ENCODE measurements at places on chromosomes 12 and 14. TPM values are rescaled to one million over a fixed set of nuclear protein-coding genes. Genes with fewer than 3 reads are reported as not detected.

GRCh38 chr12:91333966-91334365, 151.3 kb upstream of the DCN start:
- DNase-seq = no peak

DNA sequence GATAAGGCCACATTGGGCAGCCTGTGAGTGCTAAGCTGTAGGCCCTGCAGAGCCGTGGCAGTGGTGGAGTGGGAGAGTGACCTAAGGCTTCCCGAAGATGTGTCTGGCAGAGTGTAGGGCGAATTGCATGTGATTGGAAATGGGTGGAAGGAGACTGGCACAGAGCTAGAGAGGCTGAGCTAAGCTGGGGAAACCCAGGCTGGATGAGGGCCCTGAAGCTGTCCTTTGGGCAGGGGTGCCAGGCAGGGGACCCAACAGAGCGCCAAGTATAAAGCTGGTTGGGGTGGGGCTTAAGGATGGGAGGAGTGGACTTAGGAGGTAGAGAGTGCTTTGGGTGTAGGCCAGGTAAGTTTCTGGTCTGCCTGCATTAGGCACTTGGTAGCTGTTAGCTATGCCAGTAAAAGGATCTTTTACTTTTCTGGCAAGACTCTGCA, 47.9 kb downstream of the WDR20 start:
- no peak for DNase-seq

GRCh38 chr14:94054936-94055335, 26.1 kb downstream of the DDX24 start:
- no peak for DNase-seq

- no peak for DNase-seq
Measured at GRCh38 chr14:56463271-56463890, 116.2 kb upstream of the TMEM260 start.

DNA sequence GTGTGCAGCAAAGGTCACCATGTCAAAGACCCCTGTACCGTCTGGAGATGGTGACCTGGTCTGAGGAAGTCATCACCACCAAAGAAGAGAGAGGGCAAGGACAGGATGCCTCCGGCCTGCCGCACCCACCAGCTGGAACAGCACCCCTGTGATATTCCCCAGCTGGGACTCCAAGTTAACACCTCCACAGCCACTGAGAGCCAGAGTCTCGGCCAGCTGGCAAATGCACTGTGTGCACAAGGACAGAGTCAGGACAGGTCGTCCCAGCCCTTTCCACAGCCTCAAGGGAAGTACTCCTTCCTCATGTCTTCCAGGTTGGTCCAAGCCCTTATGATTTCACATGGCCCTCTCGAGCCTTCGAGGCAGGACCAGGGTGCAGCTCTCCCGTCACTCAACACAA, 19.3 kb upstream of the FKBP4 start:
- DNase-seq = no peak

- no peak for DNase-seq
Measured at GRCh38 chr12:114316076-114316475, 89.9 kb downstream of the TBX5 start.

DNA sequence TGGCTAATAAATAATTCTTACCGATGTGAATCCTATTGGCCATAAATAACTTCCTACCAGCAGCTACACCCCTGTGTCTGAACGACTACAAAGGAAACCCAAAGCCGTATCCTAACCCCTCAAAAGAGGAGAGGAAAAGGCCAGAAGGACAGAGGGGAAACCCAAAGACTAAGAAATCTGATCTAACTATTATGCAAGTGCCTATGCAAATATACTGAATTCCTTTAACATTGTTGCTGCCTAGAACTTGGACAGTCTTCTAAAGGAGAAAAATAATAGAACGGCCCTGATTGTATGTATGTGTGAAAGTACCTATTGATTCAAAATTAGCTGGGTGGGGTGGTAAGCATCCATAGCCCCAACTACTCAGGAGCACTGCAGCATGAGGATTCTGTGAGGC, 997 bp downstream of the PLEKHG7 start:
- no peak for DNase-seq

- peak; percentile 21 for DNase-seq
Measured at GRCh38 chr12:4118017-4118510, 155.5 kb upstream of the CCND2 start.

DNA sequence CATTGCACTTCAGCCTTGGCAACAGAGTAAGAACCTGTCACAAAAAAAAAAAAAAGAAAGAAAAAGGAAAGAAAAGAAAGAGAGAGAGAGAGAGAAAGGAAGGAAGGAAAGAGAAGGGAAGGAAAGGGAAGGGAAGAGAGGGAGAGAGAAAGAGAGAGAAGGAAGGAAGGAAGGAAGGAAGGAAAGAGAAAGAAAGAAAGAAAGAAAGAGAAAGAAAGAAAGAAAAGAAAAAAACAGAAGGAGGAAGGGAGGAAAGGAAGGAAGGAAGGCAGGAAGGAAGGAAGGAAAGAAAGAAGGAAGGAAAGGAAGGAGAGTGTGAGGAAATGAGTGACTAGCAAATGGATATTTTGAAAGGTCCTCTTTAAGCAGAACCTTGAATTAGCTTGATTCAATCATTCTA, 13.3 kb upstream of the CMAS start:
- no peak for DNase-seq

DNA sequence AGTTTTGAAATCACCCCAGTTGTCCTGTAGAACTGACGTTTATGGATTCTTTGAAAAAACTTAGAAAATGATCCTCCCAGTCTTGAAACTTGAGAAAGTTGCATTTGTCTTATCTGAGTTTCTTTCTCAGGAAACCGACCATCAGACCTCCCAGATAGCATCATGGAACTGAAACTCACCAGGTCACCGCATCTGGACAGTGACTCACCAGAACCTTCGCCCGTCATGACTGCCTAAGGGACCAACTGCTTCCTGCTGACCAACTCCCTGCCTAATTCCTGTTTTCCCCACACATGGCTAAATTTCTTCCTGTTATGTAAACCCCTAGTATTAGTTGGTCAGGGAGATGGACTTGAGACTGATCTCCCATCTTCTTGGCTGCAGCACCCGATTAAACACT, 175.7 kb downstream of the RIMBP2 start:
- DNase-seq = no peak

- DNase-seq = no peak
Measured at GRCh38 chr14:106216679-106217078, 690.3 kb downstream of the TMEM121 start.

- DNase-seq = no peak
Measured at GRCh38 chr12:78375461-78375860, 489.1 kb upstream of the SYT1 start.

- DNase-seq = no peak
Measured at GRCh38 chr14:77559381-77559780, 57.1 kb downstream of the SPTLC2 start.

DNA sequence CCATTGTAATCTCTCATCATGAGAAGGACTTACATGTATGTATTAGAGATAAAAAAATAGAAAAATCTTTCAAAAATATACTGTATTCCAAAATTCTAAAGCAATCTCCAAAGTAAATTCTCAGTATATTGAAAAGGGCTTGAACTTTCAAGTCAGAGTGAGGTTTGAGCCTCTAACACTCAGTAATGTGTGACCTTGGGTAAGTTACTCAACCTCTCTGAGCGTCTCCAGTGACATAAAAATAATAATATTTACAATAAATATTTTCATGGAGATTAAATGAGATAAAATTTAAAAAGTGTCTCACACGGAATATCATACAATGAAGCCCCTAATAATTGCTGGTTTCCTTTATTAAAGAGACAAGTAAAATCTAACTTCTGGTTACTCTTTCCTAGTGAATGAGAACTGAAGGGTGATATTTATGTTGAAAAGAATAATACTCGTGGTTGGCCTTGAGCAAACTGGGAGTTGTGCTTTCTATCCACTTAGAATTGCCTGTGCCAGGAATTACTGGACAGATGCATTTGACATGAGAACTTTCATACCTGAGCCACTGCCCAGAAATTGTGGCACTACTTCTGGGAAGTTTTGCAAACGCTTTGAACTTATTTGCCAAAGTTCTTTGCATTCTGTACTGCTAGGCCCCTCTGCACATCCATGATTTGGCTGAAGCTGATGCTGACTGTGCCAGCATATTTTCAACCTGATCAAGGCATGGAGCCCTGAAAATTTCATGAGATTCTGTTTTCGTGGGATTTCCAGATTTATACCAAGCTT, 933.7 kb downstream of the GALC start:
- DNase-seq = no peak

- DNase-seq = no peak
Measured at GRCh38 chr14:58805605-58806409, 168.0 kb downstream of the DACT1 start.

- DNase-seq = no peak
Measured at GRCh38 chr14:32622742-32623141, 293.6 kb downstream of the AKAP6 start.

GRCh38 chr12:10395390-10395998, 5.7 kb upstream of the KLRK1 start:
- DNase-seq = no peak

DNA sequence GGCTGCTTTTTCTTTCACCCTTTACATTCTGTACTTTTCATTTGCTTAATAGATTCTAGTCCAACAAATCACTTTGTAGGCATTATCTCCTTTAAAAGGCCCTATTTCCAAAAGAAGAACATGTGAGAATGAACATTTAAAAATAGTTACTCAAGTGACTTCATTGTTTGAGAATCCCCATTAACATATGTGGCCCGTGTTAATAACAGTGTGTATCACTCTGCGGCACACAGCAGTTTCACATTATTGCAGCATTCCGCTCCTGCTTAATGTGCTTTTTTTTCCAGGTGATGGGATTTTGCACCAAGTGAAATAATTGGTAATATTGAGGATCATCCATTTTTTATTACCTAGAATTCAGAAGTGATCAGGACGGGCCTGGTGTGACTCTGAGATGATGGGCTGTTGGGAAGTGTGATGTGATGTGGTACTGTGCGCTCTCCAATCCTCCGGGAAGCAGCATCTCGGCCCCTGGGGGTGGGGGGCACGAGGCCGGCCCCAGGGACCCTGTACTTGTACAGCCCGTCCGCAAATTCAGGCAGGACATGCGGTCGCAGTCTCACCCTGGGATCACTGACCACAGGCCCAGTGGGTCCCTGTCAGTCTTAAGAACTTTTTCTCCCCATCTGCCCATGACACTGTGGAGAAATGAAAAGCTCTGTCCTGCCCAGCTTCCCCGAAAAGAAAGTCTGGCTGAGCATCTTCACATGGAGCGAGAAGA, 32.9 kb downstream of the SLC15A4 start:
- DNase-seq = no peak

- no peak for DNase-seq
Measured at GRCh38 chr14:30296931-30297405, 262.0 kb upstream of the G2E3 start.

DNA sequence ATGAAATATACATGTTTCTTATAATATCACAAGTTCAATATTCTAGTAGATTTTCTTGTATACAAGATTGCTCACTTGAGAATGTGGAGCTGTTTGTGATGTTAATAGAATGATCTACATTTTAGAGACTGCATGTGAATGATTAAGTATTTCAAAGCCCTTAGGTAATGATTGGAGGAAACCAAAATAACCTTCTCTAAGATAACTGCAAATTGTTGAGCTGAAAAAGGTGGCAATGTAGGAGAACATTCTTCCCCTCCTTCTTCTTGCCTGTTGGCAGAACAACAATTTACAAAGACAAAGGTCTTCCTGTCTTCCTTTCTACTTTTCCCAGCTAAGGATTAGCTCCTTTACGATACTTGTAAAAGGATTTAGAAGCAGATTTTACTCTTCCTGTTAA, 2.0 kb upstream of the CLEC6A start:
- no peak for DNase-seq

- DNase-seq = no peak
Measured at GRCh38 chr14:91307652-91308051, 63.1 kb upstream of the GPR68 start.

DNA sequence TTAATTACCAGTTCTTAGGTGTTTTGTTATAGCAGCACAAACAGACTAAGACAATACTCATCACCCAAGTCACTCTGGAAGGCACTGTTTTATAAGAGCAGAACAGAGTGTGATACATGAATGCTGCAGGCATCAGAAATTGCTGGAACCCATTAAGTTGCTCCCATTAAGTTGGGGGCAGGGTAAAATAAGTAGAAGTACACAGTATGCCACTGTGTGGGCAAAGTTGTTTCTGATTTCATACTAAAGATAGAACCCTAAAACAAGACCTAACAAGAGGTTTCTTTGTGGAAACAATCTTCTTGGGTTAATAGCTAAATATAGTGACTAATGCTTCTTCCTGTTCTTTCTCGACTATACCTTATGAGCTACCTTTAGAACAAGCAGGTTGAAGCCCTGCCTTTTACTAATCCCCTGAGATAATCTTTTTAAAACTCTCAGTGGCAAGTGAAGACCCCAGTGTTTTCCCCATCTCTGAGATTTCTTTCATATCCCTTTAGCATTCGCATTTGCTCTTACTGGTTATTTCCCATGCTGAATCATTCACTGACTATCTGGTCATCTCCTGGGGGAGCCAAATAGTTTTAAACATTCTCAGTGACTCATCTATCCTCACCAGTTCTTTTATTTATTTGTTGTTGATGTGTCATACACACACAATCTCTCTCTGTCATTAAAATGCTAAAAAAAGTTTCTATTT, 52.3 kb downstream of the SOCS2 start:
- no peak for DNase-seq

GRCh38 chr14:82935691-82936090, 1402.0 kb upstream of the SEL1L start:
- DNase-seq = no peak

GRCh38 chr12:83172866-83173649, 486.4 kb downstream of the TMTC2 start:
- no peak for DNase-seq

GRCh38 chr14:86782092-86782580, 1210.8 kb downstream of the GALC start:
- no peak for DNase-seq

DNA sequence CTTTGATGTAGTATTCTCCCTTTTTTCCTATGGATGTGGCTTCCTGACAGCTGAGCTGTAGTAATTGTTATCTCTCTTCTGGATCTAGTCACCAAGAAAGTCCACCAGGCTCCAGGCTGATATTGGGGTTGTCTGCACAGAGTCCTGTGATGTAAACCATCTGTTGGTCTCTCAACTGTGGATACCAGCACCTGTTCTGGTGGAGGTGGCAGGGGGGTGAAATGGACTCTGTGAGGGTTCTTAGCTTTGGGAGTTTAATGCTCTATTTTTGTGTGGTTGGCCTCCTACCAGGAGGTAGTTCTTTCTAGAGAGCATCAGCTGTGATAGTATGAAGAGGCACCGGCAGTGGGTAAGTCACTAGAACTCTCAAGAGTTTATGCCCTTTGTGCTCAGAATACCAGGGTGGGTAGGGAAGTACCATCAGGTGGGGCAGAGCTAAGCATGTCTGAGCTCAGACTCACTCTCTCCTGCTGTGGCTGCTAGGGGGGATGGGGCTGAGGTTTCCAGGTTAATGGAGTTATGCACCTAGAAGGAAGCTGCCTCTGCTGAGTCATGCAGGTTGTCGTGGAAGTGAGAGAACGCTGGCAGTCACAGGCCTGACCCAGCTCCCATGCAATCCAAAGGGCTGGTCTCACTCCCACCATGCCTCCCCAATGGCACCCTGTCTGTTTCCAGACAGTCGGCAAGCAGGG, 3.0 kb upstream of the TAS2R14 start:
- no peak for DNase-seq

KLRK1 gene
- total RNA-seq = 2.9 TPM

GPR84 gene
- total RNA-seq = 0.21 TPM

MTHFD1 gene
- total RNA-seq = 13.5 TPM

SYT1 gene
- total RNA-seq = 24.3 TPM

OR4E1 gene
- total RNA-seq = not detected

SLC38A4 gene
- total RNA-seq = 1.9 TPM

FLRT2 gene
- 13.7 TPM for total RNA-seq

TESPA1 gene
- total RNA-seq = 1.4 TPM

IL23A gene
- 0.97 TPM for total RNA-seq

CACNA2D4 gene
- 4.0 TPM for total RNA-seq

SRRM4 gene
- total RNA-seq = 0.09 TPM
